ENCODE measurements at places on chromosomes 2 and 18. TPM values are rescaled to one million over a fixed set of nuclear protein-coding genes. Genes with fewer than 3 reads are reported as not detected.

DNA sequence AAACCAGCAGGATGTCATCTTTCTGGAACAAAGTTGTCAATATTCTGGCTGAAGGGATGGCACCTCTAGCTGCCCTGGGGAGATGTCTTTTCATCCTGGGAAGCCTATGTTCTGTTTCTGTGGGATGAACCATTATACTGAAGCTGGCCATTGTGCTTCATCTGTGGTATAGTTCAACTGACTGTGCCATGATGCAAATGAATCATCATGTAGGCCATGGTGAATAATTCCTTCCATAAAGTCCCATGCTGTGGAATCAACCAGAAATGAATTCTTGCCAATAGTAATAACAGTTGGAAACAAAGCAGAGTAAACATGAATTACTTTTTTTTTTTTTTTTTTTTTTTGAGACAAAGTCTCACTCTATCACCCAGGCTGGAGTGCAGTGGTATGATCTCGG is 64.1 kb upstream of the CNGA3 start:
- DNase-seq, result no peak

- peak; percentile 42 for DNase-seq
Measured at GRCh38 chr2:144523596-144524117, 3.7 kb upstream of the ZEB2 start.

- peak; percentile 39 for DNase-seq
Measured at GRCh38 chr2:60504049-60504448, 49.4 kb downstream of the BCL11A start.

DNA sequence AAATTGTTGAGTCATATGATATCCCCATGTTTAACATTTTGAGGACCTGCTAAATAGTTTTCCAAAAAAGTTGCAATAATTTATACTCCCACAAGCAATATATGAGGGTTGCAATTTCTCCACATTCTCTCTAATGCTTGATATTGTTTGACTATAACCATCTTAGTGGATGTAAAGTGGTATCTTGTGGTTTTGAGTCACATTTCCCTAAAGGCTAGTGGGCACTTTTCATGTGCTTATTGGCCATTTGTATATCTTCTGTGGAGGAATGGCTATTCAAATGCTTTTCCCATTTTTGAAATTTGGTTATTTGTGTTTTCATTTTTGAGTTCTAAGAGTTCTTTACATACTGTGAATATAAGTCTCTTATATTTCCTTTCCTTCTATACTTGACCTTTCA is 82.7 kb downstream of the SCG2 start:
- no peak for DNase-seq

GRCh38 chr2:177572236-177572671 is 179.7 kb downstream of the AGPS start:
- DNase-seq, result no peak

DNA sequence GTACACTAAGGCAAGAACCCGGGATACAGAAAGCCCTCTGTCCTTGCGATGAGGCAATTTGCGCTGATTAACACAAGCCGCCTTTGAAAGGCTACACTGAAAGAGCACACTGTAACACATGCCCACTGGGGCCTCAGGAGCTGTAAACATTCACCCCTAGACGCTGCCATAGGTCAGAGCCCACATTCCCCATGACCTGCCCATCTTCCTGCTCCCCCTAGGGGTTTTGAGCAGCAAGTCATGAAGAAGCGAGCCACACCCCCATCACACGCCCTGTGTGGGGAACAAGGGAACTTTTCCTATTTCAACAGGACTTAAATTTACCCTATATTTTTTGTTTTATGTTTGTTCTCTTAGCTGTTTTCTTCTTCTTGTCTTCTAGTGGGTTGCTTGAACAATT is 47.8 kb upstream of the SLC4A10 start:
- DNase-seq, result no peak

DNA sequence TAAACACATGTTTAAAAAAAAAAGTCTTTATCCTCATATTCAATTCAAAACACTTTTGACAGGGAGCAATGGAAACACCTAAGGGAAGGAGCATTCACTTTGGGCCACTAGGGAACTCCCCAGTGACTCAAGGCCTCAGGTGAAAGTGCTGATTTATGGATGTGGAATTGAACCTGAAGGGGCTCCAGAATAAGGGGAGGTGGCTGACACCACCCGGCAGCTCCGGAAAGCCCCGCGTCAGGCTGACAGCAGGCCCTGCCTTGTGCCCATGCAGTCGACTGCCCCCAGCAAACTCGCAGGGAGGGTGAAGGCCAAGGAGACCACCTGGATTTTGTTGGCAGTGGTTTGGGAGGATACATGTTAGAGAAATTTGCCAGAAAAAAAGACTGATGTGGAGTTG is 275.3 kb upstream of the NCKAP5 start:
- DNase-seq, result no peak

DNA sequence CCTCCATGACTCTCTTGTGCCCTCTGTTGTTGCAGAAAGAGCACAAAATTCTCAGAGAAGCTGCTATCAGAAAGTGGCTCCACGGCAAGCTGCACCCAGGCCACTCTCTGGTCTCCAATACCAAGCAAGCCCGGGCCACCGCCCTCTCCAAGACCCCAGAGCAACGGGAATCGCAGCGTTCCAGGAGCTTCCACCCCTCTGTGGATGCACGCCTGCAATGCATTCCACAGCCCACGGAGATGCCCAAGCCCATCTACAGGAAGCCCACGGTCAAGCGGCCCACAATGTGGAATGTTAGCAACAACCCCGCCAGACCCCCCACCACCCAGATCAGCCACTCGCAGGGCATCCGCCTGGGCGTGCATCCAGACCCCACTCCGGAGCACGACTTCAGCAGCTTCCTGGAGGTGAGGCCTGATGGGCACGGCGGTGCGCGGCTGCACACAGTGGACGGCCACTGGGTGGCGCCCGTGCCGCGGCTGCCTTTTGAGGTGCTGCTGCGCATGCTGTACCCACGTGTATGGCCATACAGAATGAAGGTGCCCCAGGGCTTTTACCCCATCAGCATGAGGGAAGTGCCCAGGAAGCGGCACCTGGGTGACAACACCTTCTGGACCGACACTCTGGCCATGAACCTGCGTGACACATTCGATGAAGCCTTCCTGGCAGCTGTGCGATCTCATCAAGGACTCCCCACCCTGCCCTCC is 6.3 kb downstream of the ANKRD53 start:
- peak; percentile 73 for DNase-seq

- no peak for DNase-seq
Measured at GRCh38 chr2:241177526-241178334, 10.7 kb upstream of the ANO7 start.

GRCh38 chr2:25104736-25105135 is 62.9 kb downstream of the EFR3B start:
- DNase-seq, result no peak

- no peak for DNase-seq
Measured at GRCh38 chr2:100891906-100892642, 72.1 kb downstream of the NPAS2 start.

- no peak for DNase-seq
Measured at GRCh38 chr18:50749945-50750344, 69.9 kb downstream of the MRO start.

SERPINB12 gene
- not detected for polyA plus RNA-seq

DHRS9 gene
- 10.0 TPM for polyA plus RNA-seq

IL1B gene
- 65.1 TPM for polyA plus RNA-seq

NOSTRIN gene
- not detected for polyA plus RNA-seq

PLGLB1 gene
- polyA plus RNA-seq, result 5.4 TPM

Data from CD14-positive monocyte (primary cell).